Smooth muscle cell of the umbilical artery (primary cell): ENCODE measurements at places on chromosomes 1 and 21. TPM values are rescaled to one million over a fixed set of nuclear protein-coding genes. Genes with fewer than 3 reads are reported as not detected.

The DCST2 gene
- not detected in 2 replicates for total RNA-seq

The EPS15 gene
- 52.3 and 57.3 TPM in 2 replicates for total RNA-seq

The EPHA10 gene
- total RNA-seq: not detected in 2 replicates

The PTGS2 gene
- 162 and 334 TPM in 2 replicates for total RNA-seq

The CSMD2 gene
- 7.1 and 10.9 TPM in 2 replicates for total RNA-seq

The PRDX6 gene
- total RNA-seq: 309 and 546 TPM in 2 replicates

The C1orf94 gene
- total RNA-seq: not detected in 2 replicates

The LCE1B gene
- total RNA-seq: not detected in 2 replicates

The VASH2 gene
- 1.4 and 2.4 TPM in 2 replicates for total RNA-seq

The COL16A1 gene
- total RNA-seq: 200 and 541 TPM in 2 replicates

The MINDY1 gene
- 4.5 and 8.2 TPM in 2 replicates for total RNA-seq

The ERG gene
- 0.59 and 0.92 TPM in 2 replicates for total RNA-seq

The RNF186 gene
- not detected in 2 replicates for total RNA-seq

The RXRG gene
- total RNA-seq: not detected in 2 replicates

The TDRD10 gene
- total RNA-seq: not detected in 2 replicates

The FYB2 gene
- total RNA-seq: not detected in 2 replicates

The PDZK1 gene
- 0.28 and 0.30 TPM in 2 replicates for total RNA-seq

The PLD5 gene
- under 0.01 and 0.59 TPM in 2 replicates for total RNA-seq

The AMY2B gene
- total RNA-seq: 4.0 and 6.5 TPM in 2 replicates

The KISS1 gene
- total RNA-seq: not detected in 2 replicates

The DNM3 gene
- total RNA-seq: 0.30 and 0.55 TPM in 2 replicates

The LCE1F gene
- total RNA-seq: not detected in 2 replicates

The TRABD2B gene
- total RNA-seq: under 0.01 and 0.14 TPM in 2 replicates

The FMOD gene
- 7.3 and 48.1 TPM in 2 replicates for total RNA-seq

The FAM72A gene
- 2.1 and 2.9 TPM in 2 replicates for total RNA-seq

The CTSS gene
- 2.2 and 4.2 TPM in 2 replicates for total RNA-seq

The LGR6 gene
- total RNA-seq: not detected in 2 replicates

The CD2 gene
- not detected in 2 replicates for total RNA-seq

The IKBKE gene
- total RNA-seq: 21.7 and 30.7 TPM in 2 replicates

The SPRR5 gene
- total RNA-seq: not detected in 2 replicates

The ST6GALNAC3 gene
- total RNA-seq: 2.1 and 2.5 TPM in 2 replicates

The SLC25A34 gene
- 0.30 and 0.69 TPM in 2 replicates for total RNA-seq

The AK4 gene
- 42.5 and 70.7 TPM in 2 replicates for total RNA-seq

The GJA4 gene
- 0.09 TPM in 1 of 2 replicates, not detected in the other for total RNA-seq

The PGBD2 gene
- total RNA-seq: 11.9 and 12.5 TPM in 2 replicates

The NR0B2 gene
- not detected in 2 replicates for total RNA-seq

The CYP4Z1 gene
- not detected in 2 replicates for total RNA-seq
